ENCODE measurements at places on chromosomes 3 and 15.

GRCh38 chr3:156433138-156433537 is 121.8 kb downstream of the SSR3 start:
- no peak for DNase-seq

DNA sequence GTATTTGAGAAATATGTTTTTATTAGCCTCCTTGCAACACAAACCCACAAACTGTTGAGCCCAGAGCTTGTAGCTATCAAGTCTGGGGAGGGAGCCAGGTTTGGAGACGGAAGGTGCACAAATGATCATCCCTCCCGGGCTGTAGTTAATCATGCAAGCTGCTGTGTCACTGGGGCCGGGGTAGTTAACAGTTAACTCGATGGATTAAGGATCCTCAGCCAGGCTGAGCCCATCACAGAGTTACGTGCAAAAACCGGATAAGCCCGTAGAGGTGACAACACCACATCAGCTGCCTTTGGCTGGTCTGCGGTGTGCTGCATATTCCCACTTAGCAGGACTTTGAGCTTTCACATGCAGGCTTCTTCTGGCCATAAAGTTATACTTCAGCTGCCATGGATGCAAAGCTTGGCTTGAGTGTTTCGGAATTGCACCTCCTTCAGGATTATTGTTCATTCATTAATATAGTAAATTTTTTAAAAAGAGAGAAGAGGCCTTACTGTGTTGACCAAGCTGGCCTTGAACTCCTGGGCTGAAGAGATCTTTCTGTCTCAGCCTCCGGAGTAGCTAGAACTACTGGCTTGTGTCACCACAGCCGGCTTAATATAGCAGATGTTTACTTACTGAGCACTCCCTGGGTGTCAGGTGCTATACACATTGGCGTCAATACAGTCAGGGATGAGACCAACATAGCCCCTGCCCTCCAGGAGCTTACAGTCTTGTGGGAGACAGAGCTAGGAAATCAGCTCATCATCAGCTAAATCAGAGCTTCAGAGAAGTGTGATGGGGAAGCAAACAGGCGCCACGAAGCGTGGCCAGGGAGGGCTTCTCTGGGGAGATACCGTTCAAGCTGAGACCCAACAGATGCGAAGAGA is 226.8 kb upstream of the BHLHE40 start:
- no peak for DNase-seq

DNA sequence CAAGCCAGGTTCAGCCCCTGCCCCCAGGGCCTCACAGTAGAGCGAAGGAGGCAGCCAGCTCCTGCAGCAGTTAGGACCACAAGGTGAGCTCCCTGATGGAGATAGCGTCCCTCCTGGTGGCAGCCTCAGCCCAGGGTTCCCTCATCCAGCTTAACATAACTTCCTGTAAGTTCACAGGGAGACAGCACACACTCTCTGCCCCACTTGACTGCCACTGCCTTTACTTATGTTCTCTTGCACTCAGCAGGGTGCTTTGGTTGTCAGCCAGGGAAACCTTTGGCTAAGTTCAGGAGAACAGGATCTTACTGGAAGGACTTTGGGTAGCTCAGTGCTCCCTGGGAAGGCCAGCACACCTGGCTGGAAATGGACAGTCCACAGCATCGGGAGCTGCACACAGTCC is 10.9 kb downstream of the KBTBD13 start:
- DNase-seq, result no peak

- DNase-seq, result no peak
Measured at GRCh38 chr3:57120040-57120439, 45.1 kb downstream of the IL17RD start.

GRCh38 chr3:27802425-27802824 is 80.3 kb upstream of the EOMES start:
- DNase-seq, result no peak

- no peak for DNase-seq
Measured at GRCh38 chr3:64316971-64317370, 91.7 kb upstream of the PRICKLE2 start.

- no peak for DNase-seq
Measured at GRCh38 chr3:144569651-144570050, 598.0 kb downstream of the DIPK2A start.

- no peak for DNase-seq
Measured at GRCh38 chr3:172038798-172039435, 461 bp upstream of the FNDC3B start.

DNA sequence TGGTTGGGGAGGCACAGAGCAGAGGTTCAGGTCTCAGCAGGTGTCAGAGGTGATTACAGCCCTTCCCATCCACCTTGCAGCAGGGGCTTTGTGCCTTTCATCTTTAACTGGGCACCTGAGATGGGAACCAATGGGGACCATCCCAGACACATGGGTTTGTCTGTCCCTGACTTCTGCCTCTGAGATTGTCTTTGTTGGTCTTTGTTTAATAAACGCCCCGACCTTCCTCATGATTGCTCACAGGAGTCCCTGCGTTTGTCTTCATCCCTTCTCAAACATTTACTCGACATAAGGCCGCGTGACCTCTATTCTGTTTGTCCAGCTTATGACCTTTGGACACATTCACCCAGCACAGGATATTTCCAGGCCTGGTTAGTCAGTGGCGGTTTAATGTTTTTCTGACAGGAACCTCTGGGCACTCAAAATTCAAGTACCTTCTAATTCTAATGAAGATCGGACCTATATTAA is 5.9 kb downstream of the ZSCAN2 start:
- no peak for DNase-seq

Data from NCI-H1105 treated with DMSO at 0.1 percent for 48 hours (cell line).